ENCODE measurements at places on chromosomes 5 and 9.

- no peak for DNase-seq
These were observed 134.0 kb downstream of the IRX1 start for GRCh38 chr5:3729631-3730030.

- DNase-seq, result no peak
These were observed 677.7 kb upstream of the MEF2C start for GRCh38 chr5:89560696-89561095.

DNA sequence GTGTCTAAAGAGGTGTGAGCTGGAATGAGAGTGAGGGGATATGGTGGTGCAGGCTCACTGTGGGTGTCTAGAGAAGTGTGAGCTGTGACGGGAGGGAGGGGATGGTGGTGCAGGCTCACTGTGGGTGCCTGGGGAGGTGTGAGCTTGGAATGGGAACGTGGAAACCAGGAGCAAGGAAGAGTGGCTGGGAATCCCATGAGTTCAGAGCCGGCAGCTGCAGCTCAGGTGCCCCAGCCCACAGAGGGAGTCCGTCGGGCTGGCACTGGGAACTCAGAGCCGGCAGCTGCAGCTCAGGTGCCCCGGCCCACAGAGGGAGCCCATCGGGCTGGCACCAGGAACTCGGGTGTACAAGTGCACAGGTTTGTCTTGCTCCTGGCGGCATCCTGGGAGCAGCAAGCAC, 45.6 kb downstream of the IRX2 start:
- no peak for DNase-seq

- no peak for DNase-seq
These were observed 11.1 kb downstream of the LCP2 start for GRCh38 chr5:170286386-170286925.

- no peak for DNase-seq
These were observed 2.6 kb downstream of the ENTPD2 start for GRCh38 chr9:137051145-137051724.

DNA sequence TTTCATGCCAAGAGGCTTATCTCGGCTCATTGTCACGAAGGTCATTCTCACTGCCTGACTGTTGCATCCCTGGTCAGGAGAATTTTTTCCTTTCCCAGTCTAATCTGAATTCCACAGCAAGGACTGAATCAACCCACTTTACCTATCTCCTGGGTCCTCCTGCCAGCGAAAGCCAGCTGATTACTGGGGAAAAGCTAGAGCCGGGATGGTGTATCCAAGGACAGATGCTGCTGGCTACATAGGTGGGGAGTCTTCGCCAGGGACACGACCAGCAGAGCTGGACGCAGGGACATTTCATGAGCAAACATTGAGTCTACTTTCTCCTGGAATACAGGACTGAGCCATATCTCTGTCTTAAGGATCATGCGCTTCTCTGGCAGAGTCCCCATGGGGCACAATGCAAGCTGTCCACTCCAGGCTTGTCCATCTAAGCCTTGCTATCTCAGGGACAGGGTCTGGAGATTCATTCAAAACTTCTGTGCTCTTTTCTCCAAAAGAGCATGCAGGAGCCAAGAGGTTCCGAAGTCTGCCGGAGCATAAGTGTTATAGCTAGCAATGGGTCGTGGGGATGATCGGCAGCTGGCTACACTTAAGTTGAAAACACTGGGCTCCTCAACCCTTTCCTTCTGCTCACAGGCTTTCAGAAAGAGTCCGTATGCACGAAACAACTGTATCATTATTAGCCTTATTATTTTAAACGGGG, 6.5 kb upstream of the HAND1 start:
- no peak for DNase-seq

GRCh38 chr9:125820100-125820804, 73.1 kb downstream of the PBX3 start:
- no peak for DNase-seq

GRCh38 chr5:94471521-94471920, 146.9 kb downstream of the KIAA0825 start:
- no peak for DNase-seq

DNA sequence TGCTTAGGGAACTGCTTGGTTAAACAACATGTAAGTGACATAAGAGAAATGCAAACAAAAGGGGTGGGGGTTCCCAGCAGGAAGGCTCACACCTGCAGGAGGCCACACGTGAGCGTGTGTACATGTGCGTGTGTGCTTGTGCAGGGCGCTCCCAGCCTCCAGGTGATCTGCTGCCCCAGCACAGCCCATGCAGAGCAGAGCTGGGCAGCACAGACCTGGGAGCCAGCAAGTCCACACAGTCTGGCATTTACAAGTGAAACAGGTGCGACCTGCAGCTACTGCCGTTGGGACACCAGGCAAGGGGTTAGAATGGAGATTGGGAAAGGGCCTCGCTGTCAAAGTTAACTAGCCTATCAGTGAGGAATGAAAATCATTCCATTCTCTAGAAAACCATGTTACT, 41.8 kb downstream of the GRAMD2B start:
- no peak for DNase-seq

- no peak for DNase-seq
These were observed 1822.2 kb downstream of the MAT2B start for GRCh38 chr5:165327631-165328030.

- no peak for DNase-seq
These were observed 219.0 kb downstream of the BNC2 start for GRCh38 chr9:16651446-16651964.

DNA sequence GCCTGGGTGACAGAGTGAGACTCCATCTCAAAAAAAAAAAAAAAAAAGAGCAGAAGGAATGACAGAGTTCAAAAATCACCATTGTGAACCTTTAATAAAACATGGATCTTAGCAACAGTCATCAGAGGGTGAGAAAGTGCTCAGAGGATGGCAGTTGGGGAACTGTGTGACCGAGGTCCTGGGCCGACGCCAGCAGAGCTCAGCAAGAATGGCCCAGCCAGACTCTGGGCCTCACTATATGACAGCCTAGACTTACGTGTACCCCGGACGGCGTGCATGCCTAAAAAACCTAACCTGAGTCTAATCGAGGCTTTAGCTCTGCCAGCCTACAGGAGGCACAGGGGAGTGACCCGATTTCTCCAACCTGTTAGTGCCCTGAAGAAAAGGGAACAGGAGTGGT, 64.3 kb downstream of the MVB12B start:
- no peak for DNase-seq

GRCh38 chr9:15867334-15867733, 314.5 kb downstream of the CCDC171 start:
- no peak for DNase-seq

- no peak for DNase-seq
These were observed 491.6 kb downstream of the SEMA5A start for GRCh38 chr5:9054322-9054721.

DNA sequence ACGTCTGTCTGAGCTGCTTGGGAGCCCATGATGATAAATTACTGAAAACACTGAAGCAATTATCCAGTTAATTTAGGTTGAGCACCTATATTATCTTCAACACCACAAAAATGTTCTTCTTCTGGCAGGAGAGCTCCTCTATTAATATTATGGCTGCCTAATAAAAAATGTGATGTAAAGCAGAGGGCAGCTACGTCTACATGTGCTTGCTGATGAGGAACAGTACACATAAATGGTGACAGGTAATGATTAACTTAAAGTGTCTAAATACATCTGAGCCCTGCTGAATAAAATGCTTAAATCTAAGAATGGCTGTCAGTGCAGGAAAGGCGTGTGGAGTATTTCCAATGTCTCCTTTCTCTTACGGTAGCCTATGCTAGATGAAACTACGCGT, 131.3 kb upstream of the NR3C1 start:
- DNase-seq, result no peak

- DNase-seq, result no peak
These were observed 13.5 kb downstream of the ADRB2 start for GRCh38 chr5:148839960-148840359.

GRCh38 chr9:112997236-112997941, 14.6 kb downstream of the ZNF883 start:
- DNase-seq, result no peak

DNA sequence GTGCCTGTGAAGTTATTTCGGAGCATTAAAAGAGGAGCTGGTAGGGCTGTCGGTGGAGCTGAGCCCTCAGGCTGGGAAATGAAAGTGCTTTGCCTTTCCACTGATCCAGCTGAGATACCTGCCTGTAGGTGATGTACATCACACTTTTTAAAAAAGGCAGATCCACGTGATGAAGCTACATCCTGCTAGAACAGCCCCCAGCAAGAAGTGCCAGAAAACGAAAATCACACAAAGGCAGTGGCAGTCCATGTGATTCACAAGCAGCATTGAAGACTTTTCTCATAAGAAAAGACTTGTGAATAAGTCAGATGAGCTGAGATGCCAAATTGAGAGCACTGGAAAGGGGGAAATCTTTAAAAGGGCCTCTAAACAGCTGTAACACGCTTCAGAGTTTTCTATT, 765.1 kb downstream of the PTPRD start:
- no peak for DNase-seq

DNA sequence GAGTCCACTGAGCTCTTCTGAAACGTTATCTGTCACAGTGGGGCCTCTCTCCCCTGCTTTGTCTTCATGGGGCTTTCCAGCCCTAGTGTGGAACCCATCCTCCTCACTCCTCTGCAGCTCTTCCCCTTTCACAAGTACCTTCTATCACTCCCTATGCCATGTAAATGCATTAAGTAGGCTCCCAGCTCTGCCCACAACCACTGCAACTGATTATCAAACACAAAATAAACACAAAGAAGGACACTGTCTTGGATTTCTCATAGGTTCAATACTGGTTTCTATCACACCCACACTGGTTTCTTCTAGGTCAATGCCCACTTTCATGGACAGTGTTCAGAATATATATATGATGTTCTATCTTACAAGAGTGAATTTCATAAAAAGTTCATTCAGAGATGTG, 139.4 kb downstream of the GNAQ start:
- DNase-seq, result no peak

Measured in activated CD4-positive, alpha-beta T cell treated with anti-CD3 and anti-CD28 coated beads, Interleukin-2, amount 50 U/mL, for 4 hours (primary cell).